Left renal cortex interstitium (tissue), 4 donors: ENCODE measurements at places on chromosomes 4 and X. TPM values are rescaled to one million over a fixed set of nuclear protein-coding genes. Genes with fewer than 3 reads are reported as not detected.

ESX1 gene
- not detected for polyA plus RNA-seq

CXCL3 gene
- polyA plus RNA-seq = 0.28 TPM

GPR34 gene
- polyA plus RNA-seq = 5.6 TPM

SORBS2 gene
- 65.3 TPM for polyA plus RNA-seq

CSN1S1 gene
- not detected for polyA plus RNA-seq

GAGE13 gene
- not detected for polyA plus RNA-seq

EREG gene
- not detected for polyA plus RNA-seq

DRD5 gene
- 0.57 TPM for polyA plus RNA-seq

LDB2 gene
- 87.7 TPM for polyA plus RNA-seq

NKX3-2 gene
- polyA plus RNA-seq = 0.04 TPM

BRS3 gene
- polyA plus RNA-seq = not detected

RIPPLY1 gene
- 2.5 TPM for polyA plus RNA-seq

ARHGEF38 gene
- 6.8 TPM for polyA plus RNA-seq

CSAG2 gene
- not detected for polyA plus RNA-seq

C1QTNF7 gene
- 22.4 TPM for polyA plus RNA-seq

ARR3 gene
- polyA plus RNA-seq = 2.3 TPM

WDR44 gene
- polyA plus RNA-seq = 11.0 TPM

DGKQ gene
- 6.0 TPM for polyA plus RNA-seq

JAKMIP1 gene
- polyA plus RNA-seq = 0.14 TPM

FHIP1A gene
- polyA plus RNA-seq = 5.6 TPM

CDX4 gene
- not detected for polyA plus RNA-seq

UGT2B11 gene
- 2.4 TPM for polyA plus RNA-seq

SOX3 gene
- polyA plus RNA-seq = not detected

C4orf51 gene
- polyA plus RNA-seq = not detected

ANAPC4 gene
- 56.8 TPM for polyA plus RNA-seq

S100P gene
- polyA plus RNA-seq = 11.4 TPM

USP26 gene
- not detected for polyA plus RNA-seq

DCX gene
- polyA plus RNA-seq = 1.5 TPM

APOOL gene
- polyA plus RNA-seq = 25.9 TPM

ADAM29 gene
- not detected for polyA plus RNA-seq

MAGEA10 gene
- polyA plus RNA-seq = not detected

SFRP2 gene
- polyA plus RNA-seq = 24.1 TPM

OPN1MW gene
- not detected for polyA plus RNA-seq

SLC10A4 gene
- polyA plus RNA-seq = 0.13 TPM

SYP gene
- polyA plus RNA-seq = 3.4 TPM

SUV39H1 gene
- 6.6 TPM for polyA plus RNA-seq

RTL3 gene
- polyA plus RNA-seq = not detected

NLGN4X gene
- 15.0 TPM for polyA plus RNA-seq

PASD1 gene
- polyA plus RNA-seq = not detected

STOX2 gene
- 9.7 TPM for polyA plus RNA-seq

FAM114A1 gene
- 34.9 TPM for polyA plus RNA-seq

IQCM gene
- not detected for polyA plus RNA-seq

USP17L22 gene
- polyA plus RNA-seq = not detected

PHOX2B gene
- polyA plus RNA-seq = 0.08 TPM

RIBC1 gene
- polyA plus RNA-seq = 3.4 TPM

FREM3 gene
- polyA plus RNA-seq = 0.18 TPM

BCORL1 gene
- 17.8 TPM for polyA plus RNA-seq

TLR6 gene
- 0.65 TPM for polyA plus RNA-seq

BMP15 gene
- not detected for polyA plus RNA-seq

SGCB gene
- polyA plus RNA-seq = 53.1 TPM

ETDC gene
- polyA plus RNA-seq = not detected

KCNE5 gene
- 3.9 TPM for polyA plus RNA-seq
